Non-pigmented ciliary epithelial cell (primary cell): ENCODE measurements at places on chromosomes 12 and 14.
A peak's percentile ranks its signal among the peaks of the same experiment; 100 is the strongest.

DNA sequence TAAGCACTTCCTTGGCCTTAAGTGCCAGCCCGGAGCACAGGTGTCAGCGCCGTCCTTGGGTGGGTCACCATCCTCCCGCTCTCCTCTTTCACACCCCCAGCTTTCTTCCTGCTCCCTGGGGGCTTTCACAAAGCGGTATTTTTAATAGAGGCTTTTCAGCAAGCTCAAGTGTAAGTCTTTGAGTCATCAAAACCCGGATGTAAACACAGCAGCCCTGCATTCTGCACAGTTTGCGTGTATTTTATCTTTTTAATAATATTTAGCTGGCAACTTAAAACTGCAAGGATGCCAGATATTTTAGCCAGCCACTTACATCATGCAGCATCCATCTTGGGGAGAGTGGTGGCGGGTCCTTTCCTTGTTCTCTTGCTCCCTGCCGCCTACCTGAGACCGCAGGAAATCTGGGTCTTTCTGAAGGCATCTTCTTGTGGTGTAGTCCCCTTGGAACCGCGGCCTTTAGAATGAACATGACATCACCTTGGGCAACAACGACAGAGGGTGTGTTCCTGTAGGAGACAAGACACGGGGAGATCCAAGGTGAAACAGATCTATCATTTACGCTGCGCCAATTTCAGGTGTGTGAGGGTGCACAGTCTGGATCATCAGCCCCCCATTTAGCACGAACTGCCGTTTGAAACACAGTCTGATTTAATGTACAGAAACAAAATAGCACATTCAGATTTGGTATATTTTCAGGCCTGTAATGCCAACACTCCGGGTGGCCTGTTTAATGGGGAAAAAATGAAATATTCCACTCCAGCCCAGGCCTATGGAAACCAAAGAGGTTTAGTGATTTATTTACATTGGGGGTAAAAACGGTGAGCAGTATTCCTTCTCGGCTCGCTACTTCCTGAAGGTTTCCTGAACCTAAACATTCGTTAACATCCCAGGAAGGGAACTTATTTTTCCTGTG is 12.5 kb upstream of the IRF2BPL start:
- peak; percentile 80 for DNase-seq

DNA sequence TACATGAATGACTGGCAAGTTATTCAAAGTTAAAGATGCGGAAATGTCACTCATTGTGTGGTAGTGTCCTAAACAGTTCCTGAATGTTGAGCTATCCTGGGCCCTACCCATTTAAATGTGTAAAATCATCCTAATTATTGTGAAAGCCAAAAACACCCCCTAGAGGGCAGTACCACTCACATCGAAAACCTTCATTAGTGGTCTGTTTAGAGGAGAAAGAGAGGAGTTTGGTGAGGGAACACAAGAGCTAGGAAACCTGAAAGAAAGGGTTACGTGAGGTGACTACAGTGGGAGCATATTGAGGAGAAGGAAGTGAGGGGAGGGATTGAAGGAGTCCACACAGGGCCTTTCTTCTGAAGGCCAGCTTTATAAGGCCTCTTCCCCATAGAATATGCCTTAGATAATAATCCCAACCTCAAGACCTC is 2.5 kb upstream of the TEP1 start:
- no peak for DNase-seq

GRCh38 chr12:95230313-95230712 is 12.7 kb downstream of the VEZT start:
- no peak for DNase-seq

GRCh38 chr12:40971911-40972310 is 216.2 kb upstream of the PDZRN4 start:
- DNase-seq, result no peak

DNA sequence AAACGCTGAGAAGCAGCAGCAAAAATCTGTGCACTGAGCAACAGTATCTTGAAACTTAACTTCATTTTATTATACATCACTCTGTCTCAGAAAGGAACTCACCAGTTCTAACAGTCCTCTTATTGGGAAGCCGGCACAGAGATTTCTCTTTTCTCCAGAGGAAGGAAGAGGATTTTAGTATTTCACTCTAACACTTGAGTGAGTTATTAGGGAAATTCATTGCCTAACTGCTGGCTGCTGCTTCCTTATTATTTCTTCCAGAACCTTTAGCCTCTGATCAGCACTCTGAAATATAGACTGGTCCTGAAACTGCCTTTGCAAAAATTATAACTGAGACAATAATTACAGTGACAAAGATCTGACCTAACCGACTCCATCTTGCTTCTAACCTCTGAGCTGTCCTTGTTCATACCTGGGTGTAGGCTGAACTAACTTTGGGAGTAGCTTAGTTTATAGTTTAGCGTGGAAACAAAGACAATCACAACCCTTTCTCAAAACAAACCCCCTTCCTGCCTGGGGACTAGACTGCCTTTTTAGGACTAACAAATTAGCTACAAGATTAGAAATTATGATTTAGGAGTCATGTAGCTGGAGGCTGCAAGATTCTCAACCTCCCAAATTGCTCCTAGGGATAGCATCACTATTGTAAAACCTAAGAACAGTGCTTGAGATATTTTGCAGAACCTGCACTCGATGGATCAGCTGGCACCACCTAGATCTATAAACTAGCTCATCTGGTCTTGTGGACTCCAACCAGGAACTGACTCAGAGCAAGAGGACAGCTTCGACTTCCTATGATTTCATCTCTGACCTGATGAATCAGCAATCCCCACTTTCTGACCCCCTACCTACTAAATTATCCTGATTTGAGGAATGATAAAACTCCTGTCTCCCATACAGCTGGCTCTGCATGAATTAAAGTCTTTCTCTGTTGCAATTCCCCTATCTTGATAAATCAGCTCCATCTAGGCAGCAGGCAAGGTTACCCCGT is 117.5 kb downstream of the DYRK2 start:
- DNase-seq, result no peak

- DNase-seq, result peak; percentile 10
These were observed 9.4 kb upstream of the KRT74 start for GRCh38 chr12:52582971-52583456.

- DNase-seq, result no peak
These were observed 168.2 kb downstream of the ACSS3 start for GRCh38 chr12:81245907-81246570.
